ENCODE measurements at places on chromosomes 3 and 15.

GRCh38 chr3:187039100-187039722 is 100.1 kb downstream of the RPL39L start:
- no peak for DNase-seq

DNA sequence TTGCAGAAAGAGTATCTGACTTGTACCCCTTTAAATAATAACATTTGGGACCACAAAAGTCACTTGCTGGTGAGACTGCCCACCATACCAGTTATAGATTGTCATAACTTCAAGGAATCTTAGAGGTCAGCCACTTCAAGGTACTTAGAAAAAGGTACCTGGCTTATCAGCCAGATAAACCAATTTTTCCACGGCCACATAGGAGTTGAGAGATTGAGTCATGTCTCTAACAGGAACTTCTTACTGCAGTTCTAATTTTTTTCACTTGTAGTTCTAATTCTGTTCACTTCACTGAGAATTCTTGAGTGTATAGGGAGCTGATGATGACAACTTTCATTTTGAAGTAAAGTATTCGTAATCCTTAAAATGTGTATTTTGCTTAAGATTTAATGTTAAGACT is 317.1 kb upstream of the CBLB start:
- no peak for DNase-seq

DNA sequence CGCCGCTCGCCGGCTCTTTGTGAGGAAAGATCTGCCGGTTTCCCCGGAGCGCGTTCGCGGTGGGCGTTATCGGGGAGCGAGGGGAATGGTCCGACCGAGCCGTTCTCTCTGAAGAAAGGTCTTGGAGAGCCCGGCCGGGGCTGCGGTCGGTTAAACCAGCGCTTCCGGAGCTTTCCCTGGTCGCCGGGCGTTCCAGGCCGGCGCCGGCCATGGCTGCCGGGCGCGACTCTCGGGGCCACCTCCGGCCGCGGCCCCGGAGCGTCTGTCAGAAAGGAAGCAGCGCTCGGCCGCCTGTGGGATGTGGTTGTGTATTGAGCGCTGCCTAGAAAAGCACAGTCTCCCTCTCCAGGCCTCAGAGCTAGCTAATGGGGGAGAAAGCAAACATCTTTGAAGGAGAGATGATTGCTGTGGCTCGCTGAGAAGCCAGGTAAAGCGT is 731 bp downstream of the FYTTD1 start:
- no peak for DNase-seq

DNA sequence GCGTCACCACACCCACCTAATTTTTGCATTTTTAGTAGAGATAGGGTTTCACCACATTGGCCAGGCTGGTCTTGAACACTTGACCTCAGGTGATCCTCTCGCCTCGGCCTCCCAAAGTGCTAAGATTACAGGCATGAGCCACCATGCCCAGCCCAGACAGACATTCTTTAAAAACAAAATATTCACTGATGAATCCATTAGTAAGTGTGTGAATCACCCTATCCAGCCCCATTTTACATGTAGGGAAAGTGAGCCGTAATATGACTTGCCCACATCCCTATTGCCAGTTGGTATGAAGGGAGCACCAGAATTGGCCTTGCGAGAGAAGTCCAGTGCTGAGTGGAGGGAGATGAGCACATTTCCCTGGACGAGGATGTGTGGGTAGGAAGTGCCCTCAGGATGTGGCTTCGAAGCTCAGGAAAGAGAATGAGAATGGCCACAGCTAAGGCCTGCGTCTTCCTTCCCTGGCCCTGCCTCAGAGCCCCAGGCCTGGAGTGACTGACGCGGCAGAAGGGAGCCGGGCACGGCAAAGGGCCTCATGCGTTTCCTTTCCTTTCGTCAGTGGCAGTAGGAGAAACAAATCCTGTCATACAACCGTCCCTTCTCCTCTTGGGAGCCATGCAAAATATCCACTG is 28.3 kb upstream of the ETV5 start:
- DNase-seq: no peak

GRCh38 chr15:48297668-48298067 is 33.6 kb upstream of the DUT start:
- DNase-seq: no peak

- no peak for DNase-seq
Observed at GRCh38 chr3:72449551-72449950, 398.7 kb downstream of the SHQ1 start.

DNA sequence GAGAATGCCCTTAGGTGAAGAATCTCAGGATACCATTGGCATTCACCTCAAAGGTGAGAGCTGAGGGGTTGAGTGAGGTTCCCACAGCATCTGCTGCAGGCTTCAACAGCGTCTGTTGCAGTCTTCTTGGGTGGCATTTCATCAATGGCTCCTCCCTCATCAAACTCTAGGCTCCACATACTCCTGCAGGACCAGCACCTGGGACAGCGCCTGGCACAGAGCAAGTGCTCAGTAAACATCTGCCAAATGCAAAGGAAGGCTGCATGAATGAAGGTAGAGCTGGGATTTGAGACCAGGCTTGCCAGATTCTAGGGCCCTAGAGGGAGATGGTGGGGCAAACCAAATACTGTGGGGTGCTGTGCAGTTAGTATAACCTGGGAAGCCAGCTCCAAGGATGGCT is 9.6 kb downstream of the TRH start:
- DNase-seq: no peak

GRCh38 chr3:185729337-185730055 is 95.3 kb downstream of the IGF2BP2 start:
- no peak for DNase-seq

DNA sequence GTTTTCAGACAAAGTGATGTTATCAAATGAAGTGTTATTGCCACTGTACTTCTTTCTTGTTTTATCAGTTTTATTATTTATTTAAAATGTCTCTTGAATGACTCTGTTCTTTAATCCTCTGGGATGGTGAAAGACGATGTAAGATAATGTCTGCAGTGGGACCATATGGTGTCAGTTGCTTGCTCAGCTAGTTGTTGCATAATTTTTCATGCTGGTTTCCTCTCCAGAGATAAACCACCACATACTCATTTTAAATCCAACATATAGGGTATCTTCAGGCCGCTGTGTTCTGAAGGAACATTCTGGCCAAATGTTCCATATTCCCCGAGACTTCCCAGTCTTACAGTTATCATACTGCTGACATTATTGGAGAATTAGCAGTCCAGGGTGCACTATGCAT is 75.9 kb downstream of the GABRG3 start:
- no peak for DNase-seq

- no peak for DNase-seq
Observed at GRCh38 chr3:130569461-130570365, 52.7 kb downstream of the COL6A6 start.

GRCh38 chr3:28279770-28280169 is 38.4 kb downstream of the CMC1 start:
- DNase-seq: no peak

GRCh38 chr15:50187997-50188396 is 6.0 kb downstream of the SLC27A2 start:
- no peak for DNase-seq

DNA sequence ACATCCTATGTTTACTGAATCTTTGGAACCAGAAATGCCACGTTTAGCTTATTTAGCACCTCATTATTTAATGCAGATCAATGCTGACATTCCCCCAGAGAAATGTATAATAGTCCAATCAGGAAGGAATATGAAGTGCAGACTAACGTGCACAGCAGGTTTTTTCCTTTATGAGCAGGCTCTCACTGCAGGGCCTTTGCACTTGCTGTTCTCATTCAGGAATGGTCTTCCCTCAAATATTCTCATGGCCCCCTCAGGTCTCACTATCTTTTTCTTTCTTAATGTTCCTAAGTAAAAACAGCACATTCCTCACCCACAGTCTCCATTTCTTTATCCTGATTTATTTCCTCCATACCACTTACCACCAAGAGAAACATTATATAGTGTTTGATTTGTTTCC is 174.6 kb downstream of the FOXP1 start:
- DNase-seq: no peak

- DNase-seq: no peak
Observed at GRCh38 chr3:76063811-76064210, 278.5 kb upstream of the ZNF717 start.

DNA sequence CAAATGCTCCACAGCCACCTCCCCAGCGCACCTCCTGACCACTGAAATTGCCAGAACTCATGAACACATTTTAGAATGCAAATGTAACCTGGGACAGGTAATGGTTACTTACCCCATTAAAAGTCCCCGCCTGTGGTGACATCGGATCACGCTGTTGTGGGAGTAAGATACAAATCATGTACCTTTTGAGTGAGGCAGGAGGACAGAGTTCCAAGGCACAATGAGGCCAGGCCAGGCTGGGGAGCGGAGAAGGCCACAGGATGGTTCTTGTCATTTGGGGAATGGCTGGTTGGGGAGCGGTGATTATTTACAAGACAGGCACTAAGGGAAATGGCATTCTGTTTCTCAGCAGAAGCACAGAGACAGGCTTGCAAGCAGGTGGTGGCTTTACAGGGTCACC is 490.0 kb downstream of the EDEM1 start:
- DNase-seq: no peak

GRCh38 chr3:55198554-55198953 is 270.7 kb upstream of the LRTM1 start:
- DNase-seq: no peak

DNA sequence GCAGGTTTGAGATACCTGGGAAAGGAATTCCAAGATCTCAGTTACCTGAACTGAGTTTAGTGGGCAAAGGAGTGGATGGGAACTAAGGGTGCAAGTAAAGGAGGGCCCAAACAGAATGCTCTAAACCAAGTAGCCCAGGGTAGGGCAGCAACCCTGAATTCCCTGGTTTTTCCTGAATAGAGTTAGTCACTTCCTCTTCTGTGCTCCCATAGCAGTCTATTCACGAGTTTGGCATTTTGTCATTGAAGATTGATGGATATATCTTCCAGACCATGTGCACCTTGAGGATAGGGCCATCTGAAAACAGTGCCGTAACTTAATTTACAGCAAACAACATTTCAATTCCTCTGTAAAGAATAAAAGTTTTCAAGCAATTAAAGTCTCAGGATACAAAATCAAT is 18.5 kb upstream of the PTX3 start:
- no peak for DNase-seq

GRCh38 chr3:143977341-143978262 is 6.0 kb downstream of the DIPK2A start:
- peak; percentile 44 for DNase-seq

GRCh38 chr3:6062261-6063187 is 798.4 kb upstream of the GRM7 start:
- no peak for DNase-seq

GRCh38 chr15:61374848-61375247 is 145.7 kb upstream of the RORA start:
- DNase-seq: no peak

DNA sequence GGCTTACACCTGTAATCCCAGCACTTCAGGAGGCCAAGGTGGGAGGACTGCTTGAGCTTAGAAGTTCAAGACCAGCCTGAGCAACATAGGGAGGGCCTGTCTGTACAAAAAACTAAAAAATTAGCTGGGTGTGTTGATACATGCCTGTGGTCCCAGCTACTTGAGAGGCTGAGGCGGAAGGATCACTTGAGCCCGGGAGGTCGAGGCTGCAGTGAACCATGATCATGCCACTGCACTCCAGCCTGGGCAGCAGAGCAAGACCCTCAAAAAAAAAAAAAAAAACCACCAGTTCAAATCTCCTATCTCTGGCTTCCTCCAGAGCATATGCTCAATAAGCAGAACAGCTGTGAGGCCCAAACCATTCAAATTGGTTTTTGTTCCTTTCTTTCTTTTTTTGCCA is 53.4 kb downstream of the ZNF609 start:
- no peak for DNase-seq

DNA sequence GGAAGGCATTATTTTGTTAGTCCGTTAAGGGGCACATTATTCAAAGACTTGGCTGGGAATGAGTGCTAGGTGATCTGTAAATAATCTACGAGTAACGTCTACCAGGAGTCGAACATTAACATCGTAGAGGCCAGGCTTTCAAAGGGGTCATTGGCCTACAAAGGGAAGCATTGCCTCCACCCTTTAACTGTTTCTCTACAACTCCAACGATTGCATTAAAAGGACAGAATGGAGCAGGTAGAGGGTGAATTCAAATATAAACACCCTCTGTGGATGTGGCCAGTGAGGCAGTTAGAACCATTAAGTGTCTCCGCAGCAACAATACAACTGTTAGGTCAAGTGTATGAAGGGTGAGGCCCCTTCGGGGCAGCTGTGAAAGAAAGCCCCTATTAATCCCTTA is 126.0 kb upstream of the LMOD3 start:
- DNase-seq: no peak

DNA sequence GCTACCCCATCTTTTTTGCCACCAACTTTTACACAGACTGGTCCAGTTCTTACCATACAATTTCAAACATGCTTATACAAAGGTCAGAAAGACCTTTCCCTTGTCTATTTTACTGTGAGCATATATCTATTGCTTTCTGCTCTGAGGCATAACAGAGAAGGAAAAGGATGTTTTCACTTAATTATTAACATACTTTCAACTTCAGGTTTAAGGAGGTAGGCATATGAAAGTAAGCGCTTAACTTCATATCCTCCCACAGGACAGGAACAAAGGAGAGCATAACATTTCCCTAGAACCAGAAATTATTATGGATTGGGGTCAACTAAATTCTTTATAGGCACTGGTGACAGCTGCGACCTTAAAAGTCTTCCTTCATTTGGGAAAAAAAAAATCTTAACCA is 1.1 kb downstream of the MYEF2 start:
- DNase-seq: no peak

DNA sequence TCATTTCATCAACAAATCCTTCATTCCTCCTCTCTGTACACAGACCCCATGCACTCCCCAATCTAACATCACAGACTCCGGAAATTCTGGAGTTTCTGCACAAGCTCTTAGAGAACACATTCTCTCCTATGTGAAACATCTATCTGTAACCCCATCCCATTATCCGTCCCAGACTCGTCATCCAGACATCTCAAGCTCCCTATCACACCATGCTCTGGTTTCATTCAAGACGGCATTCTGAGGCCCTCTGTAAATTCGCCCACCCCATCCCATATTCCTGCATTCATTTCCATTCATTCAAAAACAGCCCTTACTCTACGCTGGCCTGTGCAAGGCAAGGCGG is 575 bp downstream of the LEO1 start:
- peak; percentile 71 for DNase-seq

- DNase-seq: no peak
Observed at GRCh38 chr3:197394464-197395321, 96.3 kb upstream of the DLG1 start.

GRCh38 chr15:29890336-29891095 is 68.2 kb upstream of the TJP1 start:
- no peak for DNase-seq

Data from KG1 (cell line).